ENCODE measurements at places on chromosomes 3 and 15.

DNA sequence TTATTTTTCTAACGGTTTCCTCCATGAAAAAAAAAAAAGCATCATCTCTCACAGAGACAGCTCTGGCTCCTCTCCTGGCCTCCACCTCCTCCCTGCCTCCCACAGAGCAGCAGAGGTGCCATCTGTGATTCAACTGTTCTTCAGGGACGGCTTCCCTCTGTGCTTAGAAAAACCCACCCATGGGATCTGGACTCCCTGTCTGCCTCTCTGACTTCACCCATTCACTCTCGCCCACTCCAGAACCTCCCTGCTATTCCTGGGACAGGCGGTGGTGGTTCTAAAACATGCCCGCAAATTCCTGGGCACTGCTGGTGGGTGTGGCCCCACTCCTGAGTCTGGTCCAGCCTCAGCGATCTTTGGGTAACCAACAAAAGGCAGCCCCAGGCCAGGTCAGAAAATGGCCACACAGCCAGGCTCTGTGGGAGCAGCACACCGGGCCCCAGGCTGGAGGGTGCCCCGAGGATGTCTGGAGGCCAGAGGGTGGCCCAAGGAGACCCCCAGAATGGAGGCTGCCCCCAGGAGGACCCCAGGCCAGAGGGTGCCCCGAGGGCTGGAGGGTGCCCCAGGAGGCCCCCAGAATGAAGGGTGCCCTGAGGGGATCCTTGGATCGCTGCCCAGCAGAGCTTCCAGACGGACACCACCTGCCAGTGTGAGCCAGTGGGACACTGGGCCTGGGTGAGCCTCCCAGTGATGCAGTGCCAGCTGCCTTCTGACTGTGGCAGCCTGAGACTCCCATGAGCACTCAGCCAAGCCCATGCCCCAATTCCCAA, 2.6 kb upstream of the CHST13 start:
- no peak for DNase-seq

DNA sequence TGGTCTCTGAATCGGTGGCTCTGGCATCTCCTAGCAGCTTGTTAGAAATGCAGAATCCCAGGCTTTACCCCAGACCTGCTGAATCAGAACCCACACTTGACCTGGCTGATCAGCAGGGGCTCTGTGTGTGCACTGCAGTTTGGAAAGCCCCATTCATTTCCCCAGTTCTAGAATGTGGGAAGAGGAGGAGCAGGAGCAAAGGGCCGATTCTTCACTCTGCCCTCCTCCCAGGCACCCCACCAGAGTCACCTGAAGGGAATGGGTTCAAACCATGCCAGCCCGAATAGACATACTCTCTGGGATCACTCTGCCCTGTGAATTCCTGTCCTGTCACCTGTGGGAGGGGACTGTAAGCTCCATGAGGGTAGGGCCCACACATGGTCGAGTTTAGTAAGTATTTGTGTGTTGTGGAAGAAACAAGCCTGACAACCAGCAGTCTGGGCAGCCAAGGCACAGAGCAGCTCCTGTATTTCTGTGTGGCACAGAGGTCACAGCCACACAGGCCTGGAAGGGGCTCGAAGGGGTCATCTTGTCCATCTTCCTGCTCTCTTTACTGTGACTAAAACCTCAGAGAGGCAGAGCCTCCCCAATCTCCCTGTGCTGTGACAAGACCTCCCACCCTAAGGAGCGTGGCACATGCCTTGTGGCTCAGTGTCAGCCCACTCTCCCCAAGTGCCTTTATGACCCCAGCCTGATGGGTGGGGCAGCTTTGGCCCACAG, 29.0 kb upstream of the HHATL start:
- DNase-seq = no peak

- no peak for DNase-seq
Observed at GRCh38 chr3:82202269-82202668, 440.8 kb upstream of the GBE1 start.

GRCh38 chr15:63833021-63833696, 589 bp downstream of the HERC1 start:
- DNase-seq = peak; percentile 34

- DNase-seq = no peak
Observed at GRCh38 chr3:190435618-190436017, 14.1 kb downstream of the TMEM207 start.

Measured in activated CD4-positive, alpha-beta T cell treated with anti-CD3 and anti-CD28 coated beads, Interleukin-10, Interleukin-2, amounts not matched to agents 100 ng/mL and 50 ng/mL, durations not matched to agents 16 hours and 8 hours (primary cell).